ENCODE measurements at places on chromosomes 16 and 17.

DNA sequence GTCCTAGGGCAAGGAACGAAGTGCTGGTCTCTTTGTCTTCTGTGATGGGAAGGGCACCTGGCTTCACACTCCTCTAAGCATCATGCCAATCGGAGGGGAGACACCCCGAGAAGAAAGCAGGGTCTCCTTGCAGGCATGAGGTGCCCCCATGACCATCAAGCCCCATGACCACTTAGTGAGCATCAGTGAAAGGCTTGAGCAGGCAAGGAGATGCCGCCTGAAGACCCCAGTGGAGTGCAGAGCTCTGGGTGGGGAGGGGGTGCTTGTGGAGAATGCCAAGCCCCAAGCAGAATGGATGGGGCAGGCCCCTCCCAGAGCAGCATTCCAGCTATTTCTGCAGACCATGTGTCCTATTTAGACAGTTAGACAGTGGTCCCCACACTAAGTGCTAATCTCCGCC, 232.7 kb upstream of the TNRC6C start:
- no peak for DNase-seq

DNA sequence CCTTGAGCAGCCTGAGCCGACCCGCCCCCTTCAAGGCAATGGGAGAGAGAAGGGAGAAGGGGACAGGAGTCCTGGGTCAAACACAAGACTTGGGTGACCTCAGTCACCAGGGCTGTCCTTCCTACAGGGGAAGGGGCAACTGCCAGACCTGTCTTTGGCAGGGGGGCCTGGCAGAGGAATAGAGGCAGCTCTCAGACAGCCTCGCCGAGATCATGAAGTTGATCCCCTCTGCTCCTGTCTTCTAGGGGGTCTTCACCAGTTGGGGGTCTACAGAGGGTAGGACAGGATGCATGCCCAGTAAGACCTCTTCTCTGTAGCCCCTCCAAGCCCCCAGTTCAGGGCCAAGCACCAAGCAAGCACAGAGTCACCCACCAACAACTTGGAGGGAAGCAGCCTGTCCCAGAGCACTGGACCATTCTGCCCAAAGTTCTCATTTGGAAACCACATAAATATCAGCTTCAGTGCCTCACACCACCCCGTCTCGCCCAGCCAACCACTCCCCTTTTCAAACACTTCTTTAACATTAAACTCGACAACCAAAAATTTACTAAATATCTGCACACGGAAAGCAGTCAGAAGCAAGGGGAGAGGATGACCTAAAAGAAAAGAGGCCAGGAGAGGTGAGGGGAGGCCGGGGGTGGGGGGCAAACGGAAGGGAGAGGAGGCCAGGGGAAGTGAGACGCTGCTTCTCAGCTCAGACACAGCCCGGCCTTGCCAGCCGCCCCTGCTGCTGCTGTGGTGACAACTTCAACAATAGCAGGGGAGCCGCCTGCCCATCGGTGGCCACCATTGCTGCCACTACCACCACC, 7.7 kb downstream of the DOK4 start:
- DNase-seq, result no peak

DNA sequence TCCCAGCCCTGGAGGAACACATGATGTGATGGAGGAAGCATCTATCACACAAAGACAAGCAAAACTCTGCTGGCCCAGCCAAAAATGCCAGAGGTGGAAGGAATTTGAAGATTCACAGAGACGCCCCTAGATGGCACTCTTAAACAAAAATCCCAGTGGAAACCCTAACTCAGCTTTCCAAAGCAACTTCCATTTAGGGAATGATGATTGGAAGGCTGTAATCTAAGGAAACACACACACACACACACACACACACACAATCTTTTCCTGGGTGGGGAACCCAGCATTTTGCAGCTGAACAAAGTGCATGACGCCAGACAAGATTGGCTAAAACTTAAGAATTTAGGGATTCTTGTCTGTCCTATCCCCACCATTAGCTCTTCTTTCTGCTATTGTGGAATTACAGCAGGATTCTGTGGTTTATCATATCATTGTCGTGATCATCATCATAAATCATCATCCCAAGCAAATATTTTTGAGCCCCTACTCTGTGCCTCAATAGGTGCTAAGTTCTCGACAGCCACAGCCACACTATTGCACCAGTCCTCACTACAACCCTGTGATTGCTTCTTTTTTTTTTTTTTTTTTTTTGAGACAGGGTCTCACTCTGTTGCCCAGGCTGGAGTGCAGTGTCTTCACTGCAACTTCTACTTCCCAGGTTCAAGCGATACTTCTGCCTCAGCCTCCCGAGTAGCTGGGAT, 1.6 kb upstream of the LDAF1 start:
- peak; percentile 10 for DNase-seq

DNA sequence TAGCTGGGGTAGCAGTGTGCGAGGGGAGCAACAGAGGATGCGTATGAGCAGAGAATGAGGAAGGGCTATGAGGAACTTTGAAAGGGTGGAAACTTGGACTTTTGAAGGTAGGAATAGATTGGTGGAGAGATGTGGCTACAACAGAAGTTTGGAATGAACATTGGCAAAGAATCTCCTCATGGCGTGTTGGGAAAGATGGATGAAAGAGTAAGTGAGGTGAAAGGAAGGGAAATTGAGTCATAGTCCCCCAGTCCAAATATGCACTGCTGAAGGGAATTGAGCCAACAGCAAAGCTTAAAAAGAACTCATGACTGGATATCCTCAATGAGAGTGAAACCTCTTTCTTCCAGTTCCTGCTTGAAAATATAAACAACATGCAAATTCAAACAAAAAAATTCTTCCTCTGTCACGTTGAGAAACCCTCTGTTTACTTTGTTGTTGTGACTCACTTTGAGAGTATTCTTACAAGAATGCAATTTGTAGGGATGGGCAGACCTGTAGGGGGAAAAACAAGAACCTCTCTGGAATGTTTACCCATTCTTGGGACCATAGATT, 313.2 kb upstream of the KCNJ16 start:
- peak; percentile 88 for DNase-seq

DNA sequence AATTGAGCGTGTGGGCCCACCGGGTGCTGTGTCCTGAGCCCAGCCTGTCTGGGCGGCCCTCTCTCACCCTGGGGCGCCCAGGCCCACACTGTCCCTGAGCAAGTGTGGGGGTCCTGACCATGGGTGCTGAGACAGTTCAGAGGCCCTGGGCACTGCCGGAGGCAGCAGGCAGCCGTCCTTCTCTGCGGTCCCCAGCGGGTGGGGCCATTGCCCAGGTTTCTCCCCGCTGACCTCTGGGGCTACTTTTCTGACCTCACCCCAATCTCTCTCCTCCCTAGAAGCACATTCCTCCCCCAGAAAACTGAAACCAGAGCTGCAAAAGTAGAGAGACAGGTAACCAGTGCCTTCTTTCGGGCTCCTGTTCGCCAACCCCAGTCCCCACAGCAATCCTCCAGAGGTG, 36.0 kb upstream of the PVALEF start:
- no peak for DNase-seq
